ENCODE measurements at places on chromosomes 11 and 22.

GRCh38 chr22:49294656-49295464 lies 532.8 kb downstream of the BRD1 start:
- no peak for DNase-seq

DNA sequence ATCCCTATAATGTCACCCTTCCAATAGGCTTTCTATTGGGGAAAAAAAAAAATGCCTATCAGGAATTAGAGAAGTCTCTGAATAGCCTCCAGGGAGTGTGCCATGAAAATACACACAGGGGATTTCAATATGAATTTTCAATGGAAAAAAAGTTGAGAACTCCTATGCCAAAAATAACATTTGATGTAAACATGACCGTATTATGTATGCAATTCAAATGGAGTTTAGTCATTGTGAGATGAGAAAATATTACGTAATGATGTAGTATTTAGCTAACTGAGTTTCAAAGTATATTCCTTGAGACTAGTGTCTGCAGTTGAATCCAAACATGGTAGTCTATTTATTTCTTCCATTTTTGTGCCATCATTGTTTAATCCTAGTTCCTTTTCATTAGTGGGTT lies 182.3 kb downstream of the BLID start:
- DNase-seq = no peak

DNA sequence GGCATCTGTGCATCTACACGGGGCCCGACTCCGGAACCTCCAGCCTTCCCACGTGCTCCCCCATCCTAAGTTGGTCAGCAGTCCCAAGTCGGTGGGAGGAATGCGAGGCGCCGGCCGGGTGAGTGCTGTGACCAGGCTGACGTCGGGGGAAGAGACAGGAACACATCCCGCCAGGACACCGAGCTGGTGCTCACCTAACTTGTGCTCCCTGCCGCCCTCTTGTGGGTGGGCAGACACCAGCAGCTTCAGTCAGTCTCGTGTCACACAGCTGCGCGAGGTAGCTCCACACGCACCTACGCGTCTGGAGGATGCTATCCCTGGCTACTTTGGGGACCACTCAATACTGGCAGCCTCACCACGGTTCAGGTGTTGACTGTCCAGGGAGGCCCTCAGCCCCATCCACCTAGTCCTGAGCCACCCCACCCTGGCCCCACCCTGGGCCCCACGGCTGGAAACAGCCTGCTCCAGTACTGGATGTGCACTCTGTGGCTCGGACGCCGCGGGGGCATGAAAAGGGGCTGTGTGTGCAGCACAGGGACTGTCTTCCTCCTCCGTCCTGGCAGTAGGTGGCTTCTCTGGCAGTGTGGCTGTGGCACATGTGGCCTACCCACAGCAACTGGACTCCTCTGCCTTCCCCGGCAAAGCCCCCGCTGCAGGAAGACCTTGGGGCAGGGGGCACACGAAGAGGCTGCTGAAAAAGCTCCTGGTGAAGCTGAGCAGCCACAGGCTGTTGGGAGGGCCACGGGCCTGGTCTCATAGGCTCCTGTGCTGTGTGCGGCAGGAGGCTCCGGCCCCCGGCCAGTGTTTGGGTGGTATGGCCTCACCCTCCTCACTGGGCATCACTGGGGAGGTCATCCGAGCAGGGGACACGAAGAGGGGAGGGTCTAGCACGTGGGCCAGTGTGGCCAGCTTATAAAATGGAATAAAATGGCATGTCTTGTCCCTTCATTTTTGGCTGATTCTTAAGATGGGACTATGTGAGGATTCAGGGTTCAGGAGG lies 11.2 kb upstream of the BID start:
- DNase-seq = peak; percentile 36

GRCh38 chr11:76152086-76152681 lies 54.1 kb downstream of the WNT11 start:
- peak; percentile 39 for DNase-seq

Data from T-helper 22 cell (primary cell).